Lung (tissue), 17 donors: ENCODE measurements at places on chromosomes 7 and 10. TPM values are rescaled to one million over a fixed set of nuclear protein-coding genes. Genes with fewer than 3 reads are reported as not detected.
A peak's percentile ranks its signal among the peaks of the same experiment; 100 is the strongest.

SRRM3 gene
- 0.83 TPM for total RNA-seq

SUN3 gene
- total RNA-seq, result not detected

CADPS2 gene
- total RNA-seq, result 37.9 TPM

PTCD1 gene
- 4.5 TPM for total RNA-seq

GRCh38 chr10:121442086-121442935 is 155.9 kb downstream of the FGFR2 start:
- DNase-seq, result peak; percentile 29

- no peak for DNase-seq
These were observed at the start of gene FRMPD2 for GRCh38 chr10:48274636-48275035. TSS of gene FRMPD2 (minus strand) at chr10:48274696. CDS start at chr10:48274567, 129 bp downstream.

DNA sequence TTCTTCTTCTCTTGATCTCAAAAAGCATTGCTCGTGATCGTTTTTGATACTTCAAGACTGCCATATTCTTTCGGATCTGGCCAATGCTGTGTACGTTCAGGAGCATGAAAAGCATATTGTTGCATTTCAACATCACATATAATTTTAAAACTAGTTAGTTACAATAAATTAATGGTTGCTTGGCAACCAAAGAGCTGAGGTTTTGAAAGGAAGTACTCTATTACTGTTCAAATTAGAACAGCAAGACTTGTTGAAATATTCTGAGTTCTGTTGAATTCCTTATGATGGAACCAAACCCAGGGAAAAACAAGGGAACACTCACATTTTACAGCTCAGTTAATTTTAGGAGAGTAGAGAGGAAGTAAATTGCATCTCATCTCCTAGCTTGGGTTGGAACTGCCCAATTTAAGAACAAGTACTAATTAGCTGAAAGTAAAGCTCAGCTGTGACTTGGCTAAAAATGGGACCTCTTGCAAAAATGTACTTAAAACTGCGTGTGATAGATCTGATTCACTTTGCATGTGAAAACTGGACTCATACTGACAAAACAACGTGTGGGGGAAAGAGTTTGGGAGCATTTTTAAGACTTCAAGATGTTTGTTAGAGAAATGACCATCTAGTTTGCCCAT is 21.2 kb downstream of the OR9A2 start:
- DNase-seq, result no peak

PDK4 gene
- 42.3 TPM for total RNA-seq

- no peak for DNase-seq
These were observed 88.1 kb downstream of the BTAF1 start for GRCh38 chr10:92011560-92012214.

GRCh38 chr7:136405931-136406777 is 429.0 kb upstream of the MTPN start:
- peak; percentile 79 for DNase-seq

DNA sequence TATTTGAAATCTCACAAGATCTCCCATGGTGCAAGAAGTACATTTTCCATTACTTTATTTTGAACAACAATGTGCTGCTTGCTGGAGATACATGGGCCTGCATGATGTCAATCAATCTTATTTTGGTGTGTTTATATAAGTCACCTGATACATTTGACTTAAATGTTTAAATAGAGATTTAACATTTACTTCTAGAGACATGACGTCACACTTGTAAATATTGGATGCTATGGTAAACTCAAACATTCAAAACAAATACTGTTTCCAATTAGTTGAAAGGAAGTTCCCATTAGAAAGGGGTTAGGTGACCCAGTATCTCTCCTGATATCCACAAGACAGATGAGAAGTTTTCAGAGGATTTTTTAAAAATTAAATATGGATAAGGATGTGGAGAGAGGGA is 214.5 kb downstream of the NSUN6 start:
- no peak for DNase-seq

DNA sequence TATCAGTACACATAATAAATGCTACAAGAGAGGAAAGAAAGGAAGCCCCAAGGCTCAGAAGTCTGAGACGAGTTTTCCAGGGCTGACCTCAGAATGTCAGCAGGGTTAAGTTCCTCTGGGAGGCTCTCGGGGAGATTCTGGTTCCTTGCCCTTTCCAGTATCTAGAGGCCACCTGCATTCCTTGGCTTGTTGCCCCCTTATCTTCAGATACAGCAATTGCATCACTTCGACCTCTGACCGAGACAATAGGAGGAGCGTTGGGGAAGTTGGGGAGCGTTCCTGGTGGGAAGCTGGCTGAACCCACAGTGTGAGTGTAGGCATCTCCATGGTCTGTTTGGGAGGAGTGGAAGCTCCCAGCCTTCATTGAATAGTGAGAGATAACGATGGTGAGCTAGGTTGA is 72.0 kb upstream of the MTPN start:
- no peak for DNase-seq

STAG3 gene
- total RNA-seq, result 2.1 TPM

- DNase-seq, result no peak
These were observed 31.5 kb downstream of the MKRN1 start for GRCh38 chr7:140447841-140448240.

DNA sequence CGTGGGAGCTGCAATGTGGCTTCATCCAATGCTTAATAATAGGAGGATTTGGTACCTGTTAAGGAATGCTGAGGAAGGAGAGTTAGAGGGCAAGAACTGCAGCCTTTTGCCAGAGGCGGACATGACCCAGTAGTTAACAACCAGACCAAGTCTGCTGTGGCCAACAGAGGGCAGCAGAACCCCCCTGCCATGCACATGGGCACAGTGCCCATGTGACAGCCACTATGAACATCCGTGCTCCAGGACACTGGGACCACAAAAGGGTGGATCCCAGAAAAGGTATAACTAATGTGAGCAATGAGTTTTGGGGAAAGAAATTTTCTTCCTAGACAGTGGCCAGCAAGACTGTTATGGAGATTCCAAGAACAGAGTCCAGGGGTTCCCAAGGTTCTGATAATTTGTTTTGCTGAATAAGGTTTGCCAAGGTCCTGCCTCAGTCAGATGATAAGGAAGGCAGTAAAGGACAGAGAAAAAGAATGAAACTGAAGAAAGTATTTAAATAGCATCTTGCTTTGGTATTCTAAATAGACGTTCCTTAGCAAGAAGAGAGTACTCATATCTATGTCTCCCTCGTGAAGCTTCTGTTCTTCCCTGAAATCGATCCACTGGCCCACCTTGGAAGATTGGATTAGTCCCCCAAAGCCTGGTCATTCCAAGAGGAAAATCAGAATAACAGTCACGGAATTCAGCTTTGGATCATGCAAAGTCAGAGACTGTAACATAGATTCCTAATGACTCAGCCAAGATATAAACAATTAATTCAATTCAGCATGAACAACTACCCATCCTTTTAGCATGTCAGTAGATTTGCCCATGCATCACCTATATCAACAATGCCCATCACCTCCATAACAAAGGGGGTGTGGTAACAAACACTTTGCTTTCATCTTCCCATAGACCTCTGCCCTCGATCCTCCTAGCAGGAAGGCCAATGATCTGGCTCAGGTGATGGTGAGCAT is 56.0 kb downstream of the LGI1 start:
- peak; percentile 42 for DNase-seq

GRCh38 chr10:64444564-64444963 is 923.4 kb downstream of the REEP3 start:
- no peak for DNase-seq

- no peak for DNase-seq
These were observed 30.5 kb downstream of the GNAT3 start for GRCh38 chr7:80481196-80481884.

IQUB gene
- total RNA-seq, result 17.4 TPM

GRCh38 chr7:77419102-77419501 is 3.0 kb upstream of the GSAP start:
- DNase-seq, result no peak

- DNase-seq, result no peak
These were observed 46.7 kb downstream of the CALD1 start for GRCh38 chr7:134826105-134826504.

DNA sequence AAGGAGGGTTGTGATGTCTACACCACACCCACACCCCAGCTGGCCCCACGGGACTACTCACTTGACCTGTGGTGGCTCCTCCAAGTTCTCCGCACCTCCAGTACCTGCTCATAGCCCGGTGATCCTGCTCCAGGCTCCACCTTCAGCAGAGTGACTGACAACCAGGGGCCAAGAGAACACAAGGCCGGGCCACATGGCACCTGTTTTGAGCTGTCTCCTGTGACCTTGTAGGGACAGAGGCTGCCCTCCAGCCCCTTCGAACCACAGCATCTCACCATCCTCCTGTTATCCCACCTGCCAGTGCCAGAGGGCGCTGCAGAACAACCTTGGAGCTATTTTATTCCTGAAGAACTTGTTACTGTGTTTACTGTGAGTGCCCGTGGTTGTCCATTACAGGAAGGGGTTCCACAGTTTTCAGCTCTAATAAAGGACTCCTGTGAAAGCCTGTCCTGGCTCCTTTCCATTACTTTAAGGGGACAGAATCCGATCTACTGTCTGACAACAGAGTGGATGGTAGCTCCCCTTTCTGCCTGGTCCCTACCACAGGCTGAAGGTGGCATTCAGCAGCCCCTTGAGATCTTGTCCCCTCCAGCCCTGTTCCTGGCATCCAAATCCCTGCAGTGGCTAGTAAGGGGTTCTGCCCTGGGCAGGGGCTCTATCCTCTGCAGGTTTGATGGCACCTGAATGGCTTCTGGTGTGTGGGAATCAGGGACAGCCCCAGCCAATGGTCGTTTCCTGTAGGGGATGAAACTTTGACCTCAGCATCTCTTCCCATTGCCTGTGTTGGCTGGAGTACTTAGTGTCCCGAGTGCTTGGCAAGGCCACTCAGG is 50.8 kb downstream of the C10orf120 start:
- DNase-seq, result peak; percentile 22

GRCh38 chr7:127824682-127825081 is 172.7 kb downstream of the SND1 start:
- DNase-seq, result no peak

RAPGEF5 gene
- total RNA-seq, result 308 TPM

GRCh38 chr10:101691081-101691480 is 3.9 kb downstream of the FBXW4 start:
- no peak for DNase-seq

- no peak for DNase-seq
These were observed 194.0 kb downstream of the TAX1BP1 start for GRCh38 chr7:27933671-27934565.

CUZD1 gene
- total RNA-seq, result 0.94 TPM

- no peak for DNase-seq
These were observed 35.5 kb downstream of the LYZL1 start for GRCh38 chr10:29324220-29324841.

DNA sequence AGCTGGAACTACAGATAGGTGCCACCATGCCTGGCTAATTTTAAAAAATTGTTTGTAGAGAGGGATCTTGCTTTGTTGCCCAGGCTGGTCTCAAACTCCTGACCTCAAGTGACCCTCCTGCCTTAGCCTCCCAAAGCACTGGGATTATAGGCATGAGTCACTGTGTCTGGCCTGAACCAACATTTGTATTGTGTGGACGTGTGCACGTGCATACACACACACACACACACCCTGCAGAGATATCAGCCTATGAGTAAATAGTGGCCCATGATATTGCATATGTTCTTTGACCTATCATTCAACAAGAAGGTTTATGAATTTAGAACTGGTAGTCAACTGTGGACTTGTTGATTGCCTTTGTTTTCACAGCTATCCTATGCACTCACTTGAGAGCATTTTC is 161.6 kb downstream of the BAMBI start:
- no peak for DNase-seq

COL1A2 gene
- 497 TPM for total RNA-seq

- DNase-seq, result no peak
These were observed 526.3 kb upstream of the SEMA3D start for GRCh38 chr7:85713171-85713570.

- no peak for DNase-seq
These were observed 46.9 kb downstream of the ZNRF2 start for GRCh38 chr7:30331338-30331737.

FAS gene
- 35.1 TPM for total RNA-seq

DNA sequence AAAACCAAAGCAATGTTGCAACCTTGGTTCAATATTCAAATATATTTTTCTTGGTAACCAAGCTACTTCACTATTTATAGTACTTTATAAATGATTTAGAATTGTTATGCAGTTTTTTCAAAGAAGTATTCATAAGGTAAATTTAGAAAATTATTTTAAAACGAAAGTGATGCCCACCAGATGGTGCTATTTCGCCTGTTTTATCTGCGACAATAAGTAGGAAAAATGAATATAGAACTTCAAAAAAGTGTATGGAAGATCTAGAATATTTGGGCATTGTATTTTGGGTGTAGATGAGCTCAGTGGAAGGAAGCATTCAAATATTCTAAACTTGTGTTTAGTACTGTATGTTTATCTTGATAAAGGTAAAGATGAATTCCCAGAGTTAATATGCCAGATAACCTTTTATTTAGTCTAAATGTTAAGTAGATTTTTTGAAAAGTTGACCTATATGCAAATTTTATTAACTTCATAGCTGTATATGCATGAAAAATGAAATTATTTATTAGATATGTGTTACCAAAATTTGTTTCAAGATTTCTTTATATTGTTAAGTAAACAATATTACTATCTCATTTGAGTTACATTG is 93.2 kb downstream of the ADK start:
- peak; percentile 83 for DNase-seq

DNA sequence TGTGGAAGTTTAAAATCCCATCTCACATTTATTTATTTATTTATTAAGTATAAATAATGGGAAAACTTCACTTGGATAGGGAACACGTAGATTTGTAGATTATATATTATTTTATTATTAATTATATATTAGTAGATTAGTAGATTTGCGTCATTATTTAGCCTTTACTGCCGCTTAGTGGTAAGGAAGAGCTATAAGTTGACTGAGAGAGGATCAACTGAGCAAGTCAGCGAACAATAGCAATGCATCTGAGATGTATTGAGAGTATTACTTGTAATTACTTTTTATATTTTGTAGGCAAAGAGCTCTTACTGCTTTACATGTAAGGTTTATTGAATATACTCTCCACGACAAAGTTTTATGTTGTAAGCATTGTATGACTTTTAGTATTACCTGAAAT is 244.5 kb upstream of the ANKRD30A start:
- DNase-seq, result peak; percentile 43

DNA sequence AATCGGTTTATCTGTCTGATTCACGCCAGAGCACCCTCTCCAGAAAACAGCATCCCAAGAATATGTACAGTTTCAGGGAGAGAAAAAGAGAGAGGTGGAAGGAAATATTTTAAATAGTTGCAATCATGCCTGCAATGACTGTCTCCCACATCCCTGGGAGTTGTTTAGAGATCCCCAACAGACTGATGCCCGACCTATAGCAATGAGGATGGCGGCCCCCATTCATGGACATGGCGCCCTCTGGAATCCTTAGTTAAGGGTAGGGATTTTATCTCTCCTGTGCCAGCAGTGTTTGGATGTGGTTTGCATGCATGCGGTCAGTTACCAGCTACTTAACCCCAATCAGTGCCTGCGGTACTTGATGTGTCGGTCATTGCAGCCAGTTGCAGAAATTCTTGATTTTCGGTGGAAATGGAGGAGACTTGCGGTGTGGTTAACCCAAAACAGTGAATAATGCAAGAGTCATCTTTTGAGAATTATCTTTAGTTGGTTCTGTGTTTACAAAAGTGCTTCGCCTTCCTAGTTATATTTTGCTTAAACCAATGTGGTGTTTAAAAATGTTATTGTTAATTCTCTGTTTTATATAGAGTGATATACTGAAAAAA is 186.0 kb upstream of the TCF7L2 start:
- DNase-seq, result no peak

GRCh38 chr10:30866896-30867295 is 164.8 kb downstream of the ZNF438 start:
- no peak for DNase-seq

DLG5 gene
- total RNA-seq, result 33.2 TPM
